ENCODE measurements at places on chromosomes 4 and X.

GRCh38 chr4:185865901-185866328, 53.9 kb upstream of the SORBS2 start:
- DNase-seq = peak; percentile 73

- no peak for DNase-seq
These were observed 120.4 kb upstream of the STS start for GRCh38 chrX:7027071-7027470.

DNA sequence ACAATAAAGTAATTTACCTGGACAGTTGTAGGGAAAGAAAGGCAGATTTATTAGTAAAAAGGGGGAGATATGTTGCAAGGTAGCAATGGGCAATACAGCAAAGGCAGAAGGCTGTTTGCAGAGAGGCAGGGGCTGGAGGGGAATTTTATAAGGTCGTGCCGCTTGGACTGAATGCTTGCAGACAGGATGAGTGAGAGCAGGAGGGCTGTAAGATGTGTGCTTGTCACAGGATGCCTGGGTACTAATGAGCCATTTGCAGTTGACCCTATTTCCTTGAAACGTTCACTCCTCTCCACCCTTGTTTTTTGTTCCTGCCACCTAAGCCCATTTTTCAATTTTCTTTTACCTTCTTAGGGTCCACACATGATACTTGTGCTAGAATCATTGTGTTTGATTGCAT, 214.7 kb downstream of the TRAM1L1 start:
- no peak for DNase-seq

DNA sequence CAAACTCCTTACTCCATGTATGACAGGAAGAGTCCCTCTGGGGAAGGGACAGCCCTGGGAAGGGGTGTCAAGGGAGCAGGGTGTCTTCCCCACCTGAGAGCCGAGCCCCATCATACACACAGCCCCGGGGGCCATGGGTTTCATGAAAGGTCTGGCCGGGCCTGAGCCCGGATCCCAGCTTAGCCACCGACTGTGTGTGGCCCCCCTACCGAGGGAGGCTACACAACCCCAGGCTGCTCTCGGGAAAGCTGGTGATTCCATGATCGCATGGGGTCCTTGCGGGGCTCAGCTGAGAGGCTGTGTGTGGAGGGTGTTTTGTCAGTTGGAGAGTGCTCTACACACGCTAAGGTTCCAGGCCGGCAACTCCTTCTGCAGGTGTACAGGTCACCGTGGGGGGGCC, 55.6 kb downstream of the SORCS2 start:
- DNase-seq = no peak

DNA sequence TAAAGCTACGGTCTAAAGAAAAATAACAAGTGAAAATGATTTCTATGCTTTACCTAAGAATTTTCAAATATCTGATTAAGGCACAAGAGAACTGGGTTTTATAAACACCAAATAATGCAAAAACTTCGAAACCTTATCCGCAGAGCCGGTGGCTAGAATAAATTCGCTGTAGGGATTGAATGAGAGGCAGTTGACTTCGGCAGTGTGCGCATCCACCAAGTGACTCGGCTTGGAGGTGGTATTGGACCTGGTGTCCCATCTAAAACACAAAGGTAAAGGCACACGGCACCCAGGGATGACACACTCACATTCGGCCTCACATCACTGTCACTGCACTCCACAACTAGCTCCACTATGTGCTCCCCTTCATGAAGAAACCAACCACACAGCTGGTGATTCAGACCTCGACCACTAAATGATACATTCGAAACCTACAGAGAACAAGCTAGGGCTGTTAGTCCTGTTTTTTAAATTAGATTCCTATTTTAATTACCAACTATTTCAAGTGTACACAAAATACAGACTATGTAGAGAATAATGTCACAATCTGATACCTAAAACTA, 17.5 kb downstream of the RBBP7 start:
- no peak for DNase-seq

- DNase-seq = no peak
These were observed 2.2 kb upstream of the MAGED1 start for GRCh38 chrX:51891245-51891644.

DNA sequence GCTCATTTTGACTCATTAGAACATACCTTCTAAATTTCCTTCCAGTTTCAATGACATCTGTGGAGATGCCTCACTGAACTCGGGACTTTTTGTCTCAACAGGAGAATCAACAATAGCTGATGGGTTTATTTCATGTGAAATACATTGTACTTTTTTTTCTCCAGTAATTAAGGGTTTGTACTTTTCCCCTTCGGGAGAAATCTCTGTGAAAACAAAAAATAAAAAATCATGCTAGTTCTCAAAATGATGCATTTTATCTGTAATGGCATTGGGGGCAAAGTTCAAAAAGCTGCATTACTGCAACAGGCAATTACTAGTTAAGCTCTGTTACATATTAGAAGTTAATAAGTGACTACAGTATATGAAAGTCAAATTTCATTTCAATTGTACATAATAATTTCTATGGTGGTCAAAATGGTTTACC, 167.3 kb upstream of the SH3RF1 start:
- no peak for DNase-seq

Data from EH (cell line).